ENCODE measurements at places on chromosomes 7 and 10. TPM values are rescaled to one million over a fixed set of nuclear protein-coding genes. Genes with fewer than 3 reads are reported as not detected.

FAM180A gene
- 5.5 TPM for polyA plus RNA-seq

CTAGE8 gene
- 0.16 TPM for polyA plus RNA-seq

MSMB gene
- not detected for polyA plus RNA-seq

PNLIPRP1 gene
- not detected for polyA plus RNA-seq

FAM25A gene
- not detected for polyA plus RNA-seq

SLIT1 gene
- polyA plus RNA-seq = 0.01 TPM

STOX1 gene
- 0.07 TPM for polyA plus RNA-seq

- DNase-seq = peak; percentile 65
These were observed 29.6 kb downstream of the CASP7 start for GRCh38 chr10:113709221-113709838.

- DNase-seq = no peak
These were observed 108.4 kb upstream of the ZMIZ1 start for GRCh38 chr10:78960316-78960800.

GRCh38 chr10:70849582-70850016 lies 33.9 kb downstream of the SGPL1 start:
- peak; percentile 77 for DNase-seq

DNA sequence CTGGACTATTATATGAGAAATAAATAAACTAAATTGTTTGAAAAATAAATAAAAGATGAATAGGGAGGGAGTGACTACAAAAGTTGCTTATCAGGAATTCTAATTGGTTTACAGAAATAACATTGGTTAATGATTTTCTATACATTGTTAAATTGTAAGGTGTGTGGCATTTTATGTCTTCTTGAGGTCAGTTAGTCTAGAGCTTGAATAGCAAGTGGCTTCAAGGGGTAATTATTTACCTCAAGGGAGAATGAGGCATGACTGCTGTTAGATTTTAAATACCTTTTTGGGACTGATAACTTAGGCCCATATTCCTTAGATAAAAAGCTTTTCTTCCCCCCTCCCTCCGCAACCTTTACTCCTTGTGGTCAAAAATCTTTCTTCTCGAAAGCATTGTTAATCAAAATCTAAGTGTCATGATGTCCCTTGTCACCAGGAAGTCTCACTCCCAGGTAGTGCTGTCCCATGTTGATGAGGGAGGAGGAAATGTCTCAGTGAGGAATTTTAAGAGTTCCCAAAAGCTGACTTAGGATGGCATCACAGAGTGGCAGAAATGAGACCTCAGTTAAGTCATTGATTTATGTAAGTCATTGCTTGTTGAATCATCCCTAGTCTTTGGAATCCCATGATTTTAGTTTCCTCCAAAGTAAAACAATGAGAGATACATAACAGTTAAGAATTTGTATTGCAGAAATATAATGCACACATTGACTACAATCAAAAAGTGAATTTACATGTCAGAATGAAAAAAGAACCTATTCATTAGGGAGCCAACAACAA lies 71.5 kb downstream of the MAPK8 start:
- no peak for DNase-seq

DNA sequence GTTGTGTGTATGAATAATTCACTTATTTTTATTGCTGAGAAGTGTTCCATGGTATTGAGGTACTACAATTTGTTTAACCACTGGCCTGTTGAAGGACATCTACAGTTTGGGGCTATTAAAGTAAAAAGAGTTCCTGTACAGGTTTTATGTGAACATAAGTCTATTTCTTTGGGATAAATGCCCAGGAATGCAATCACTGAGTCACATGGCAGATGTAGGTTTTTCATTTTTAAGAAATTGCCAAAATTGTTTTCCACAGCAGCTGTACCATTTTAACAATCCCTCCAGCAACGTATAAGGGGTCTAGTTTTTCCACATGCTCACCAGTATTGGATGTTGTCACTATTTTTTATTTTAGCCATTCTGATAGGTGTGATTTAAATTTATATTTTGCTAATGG lies 243.9 kb downstream of the TNS3 start:
- DNase-seq = no peak

GRCh38 chr7:64611717-64612116 lies 48.8 kb upstream of the ZNF680 start:
- DNase-seq = no peak

GRCh38 chr10:33635967-33636515 lies 301.6 kb upstream of the NRP1 start:
- DNase-seq = no peak

DNA sequence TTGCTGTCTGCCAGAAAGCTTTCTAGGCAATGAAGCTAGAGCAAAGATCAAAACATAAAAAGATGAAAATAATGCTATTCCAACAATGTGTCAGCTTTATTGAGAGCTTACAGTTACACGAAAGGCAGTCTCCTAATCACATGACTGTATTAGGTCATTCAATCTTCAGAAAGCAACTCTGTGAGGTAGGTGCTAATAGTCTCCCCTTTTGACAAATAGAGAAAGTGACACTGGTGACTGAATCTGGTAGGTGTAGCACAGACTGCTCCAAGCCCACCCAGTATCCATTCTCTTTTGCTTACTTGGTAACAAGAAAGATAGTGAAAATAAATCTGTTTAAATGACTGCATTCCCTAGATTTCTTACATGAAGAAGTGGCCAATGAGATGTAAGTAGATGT lies 58.8 kb downstream of the DGKB start:
- DNase-seq = no peak

Data from AG04450 (cell line).